SK-N-SH (cell line): ENCODE measurements at places on chromosomes 11 and 22. TPM values are rescaled to one million over a fixed set of nuclear protein-coding genes. Genes with fewer than 3 reads are reported as not detected.

DNA sequence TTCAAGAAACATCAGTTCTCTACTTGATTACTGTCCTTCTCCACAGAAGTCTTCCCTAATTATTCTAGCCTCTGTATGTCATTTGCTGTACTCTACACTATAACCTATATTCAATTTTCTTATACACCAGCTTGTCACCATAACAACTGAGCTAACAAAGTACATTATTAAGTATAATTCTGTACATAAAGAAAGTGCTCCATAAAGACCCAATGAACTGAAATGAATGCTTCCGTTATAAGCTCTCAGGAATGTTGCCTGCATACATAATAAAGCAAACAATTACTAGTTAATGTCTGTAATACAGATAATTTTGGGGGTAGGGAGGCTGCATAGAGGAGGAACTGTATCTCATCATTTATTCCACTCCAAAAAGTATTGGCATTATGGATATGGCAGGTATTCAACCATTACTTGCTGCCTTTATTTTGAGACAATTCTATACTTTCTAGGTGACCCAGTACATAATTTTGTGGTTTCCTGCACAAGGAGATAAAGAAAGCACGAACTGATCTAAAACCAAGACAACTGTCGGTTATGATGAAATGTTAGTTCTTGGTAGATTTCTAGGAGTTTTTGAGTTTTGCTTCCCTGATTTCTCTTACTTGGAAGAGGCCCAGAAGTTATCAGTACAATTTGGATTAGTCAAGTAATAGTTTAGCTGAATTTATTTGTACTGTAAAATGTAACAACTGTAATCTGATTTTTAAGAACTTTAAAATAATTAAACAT, 202.5 kb downstream of the SBF2 start:
- no peak for DNase-seq

- peak; percentile 79 for DNase-seq
Observed at GRCh38 chr22:37559901-37560607, at the start of gene CDC42EP1. CDC42EP1 (plus strand) TSS chr22:37560480; CDS start chr22:37566350, 5,870 bp downstream.

OR5AN1 gene
- not detected in 2 replicates for polyA plus RNA-seq

DNA sequence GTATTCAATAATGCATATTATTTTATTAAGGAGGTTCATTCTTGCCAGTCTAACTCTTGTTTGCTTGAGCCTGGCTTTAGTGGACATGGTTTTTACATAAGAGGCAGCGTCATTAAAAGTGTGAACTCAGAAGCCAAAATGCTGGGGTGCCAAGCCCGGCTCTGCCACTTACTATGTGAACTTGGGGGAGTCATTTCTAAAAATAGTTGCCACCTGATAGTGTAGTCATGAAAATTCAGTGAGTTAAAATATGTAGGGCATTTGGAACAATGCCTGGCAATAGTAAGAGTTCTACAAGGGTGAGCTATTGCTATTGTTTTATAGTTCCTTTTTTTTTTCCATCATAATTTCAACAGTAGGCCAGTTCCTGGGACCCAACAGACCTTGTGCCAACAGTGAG, 49.9 kb downstream of the TENM4 start:
- no peak for DNase-seq

AIFM3 gene
- polyA plus RNA-seq = 1.3 and 1.7 TPM in 2 replicates
